Effector memory CD4-positive, alpha-beta T cell (primary cell): ENCODE measurements at places on chromosomes 2 and 18.
A peak's percentile ranks its signal among the peaks of the same experiment; 100 is the strongest.

- DNase-seq, result no peak
Observed at GRCh38 chr2:237651761-237652160, 24.4 kb downstream of the LRRFIP1 start.

DNA sequence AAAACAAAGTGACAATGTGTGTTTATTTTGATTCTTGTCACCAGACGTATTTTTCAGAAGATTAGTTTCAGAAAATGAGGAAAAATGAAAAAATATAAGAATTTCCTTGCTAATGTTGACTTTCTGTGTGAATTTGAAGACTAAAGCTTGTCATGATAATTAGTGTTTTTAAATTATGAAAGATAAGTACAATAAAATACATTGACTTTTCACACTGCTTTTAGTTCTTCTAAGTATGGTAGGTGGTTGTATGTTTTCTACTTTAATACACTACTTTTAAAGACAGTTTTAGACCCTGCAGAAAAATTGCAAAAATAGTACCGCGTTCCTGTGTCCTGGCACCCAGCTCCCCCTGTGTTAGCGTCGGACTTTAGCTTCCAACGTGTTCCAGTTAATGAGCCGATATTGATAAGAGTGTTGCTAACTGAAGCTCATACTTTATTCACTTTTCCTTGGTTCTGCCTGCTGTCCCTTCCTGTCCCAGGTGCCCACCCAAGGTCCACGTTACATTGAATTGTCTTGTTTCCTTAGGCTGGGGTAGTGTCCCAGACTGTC lies 695 bp downstream of the RBFA start:
- no peak for DNase-seq

- DNase-seq, result no peak
Observed at GRCh38 chr2:227222292-227222691, 57.9 kb downstream of the COL4A3 start.

DNA sequence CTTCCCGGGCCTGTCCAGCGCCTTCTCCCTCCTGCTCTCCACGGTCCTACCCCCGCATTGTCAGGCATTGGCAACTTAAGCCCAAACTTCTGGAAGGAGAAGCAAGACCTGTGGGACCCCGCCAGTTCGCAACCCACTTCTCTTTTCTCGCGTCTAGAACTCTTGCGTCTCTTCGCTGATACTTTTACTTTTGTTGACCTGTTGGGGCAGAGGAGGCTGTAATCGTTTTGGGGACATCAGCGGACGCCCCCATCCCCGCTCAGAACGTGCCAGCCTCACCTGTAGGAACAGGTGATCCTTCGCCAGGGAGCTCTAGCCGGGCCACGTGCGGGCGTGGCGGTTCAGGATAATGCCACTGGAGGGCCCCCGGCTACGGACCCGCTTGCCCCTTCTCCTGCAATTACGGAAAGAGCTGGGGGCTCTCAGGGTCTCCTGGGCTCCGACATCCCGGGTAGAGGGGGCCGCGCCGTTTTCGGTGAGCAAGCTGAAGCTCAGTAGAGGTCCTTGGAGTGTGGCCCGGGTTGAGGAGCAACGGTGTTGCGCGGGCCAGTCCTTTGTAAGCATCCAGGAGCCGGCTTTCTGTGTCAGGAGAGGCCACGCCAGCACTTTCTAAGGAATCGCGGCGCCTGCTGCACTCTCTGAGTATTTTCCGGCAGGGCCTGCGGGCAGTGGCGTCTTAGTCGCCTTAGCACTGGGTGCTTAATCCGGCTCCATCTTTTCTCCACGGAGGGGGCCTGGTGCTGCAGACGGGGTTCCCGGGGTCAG lies 1.6 kb downstream of the MTCL1 start:
- DNase-seq, result peak; percentile 2

DNA sequence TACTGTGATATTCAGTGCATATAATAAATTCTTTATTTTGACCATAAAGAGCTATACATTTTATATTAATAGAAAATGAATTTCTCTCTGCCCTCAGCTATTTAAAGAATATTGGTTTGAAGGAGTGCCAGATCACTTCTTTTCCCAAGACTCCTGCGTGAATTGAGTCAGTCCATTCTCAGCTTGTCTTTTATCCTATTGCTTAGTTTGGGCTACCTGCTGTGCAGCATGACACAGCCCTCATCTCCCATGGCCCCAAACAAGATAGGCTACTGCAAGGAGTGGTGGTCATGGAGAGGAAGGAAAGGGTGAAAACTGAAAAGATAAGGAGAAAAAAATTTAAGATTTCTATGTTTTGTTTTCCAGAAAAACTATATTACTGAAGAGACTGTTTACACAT lies 10.1 kb upstream of the FBXO11 start:
- DNase-seq, result no peak

GRCh38 chr2:160859096-160859495 lies 301.1 kb upstream of the TANK start:
- no peak for DNase-seq

GRCh38 chr2:179604598-179604997 lies 256.8 kb downstream of the ZNF385B start:
- DNase-seq, result no peak

GRCh38 chr18:37460604-37461003 lies 105.0 kb downstream of the CELF4 start:
- no peak for DNase-seq

DNA sequence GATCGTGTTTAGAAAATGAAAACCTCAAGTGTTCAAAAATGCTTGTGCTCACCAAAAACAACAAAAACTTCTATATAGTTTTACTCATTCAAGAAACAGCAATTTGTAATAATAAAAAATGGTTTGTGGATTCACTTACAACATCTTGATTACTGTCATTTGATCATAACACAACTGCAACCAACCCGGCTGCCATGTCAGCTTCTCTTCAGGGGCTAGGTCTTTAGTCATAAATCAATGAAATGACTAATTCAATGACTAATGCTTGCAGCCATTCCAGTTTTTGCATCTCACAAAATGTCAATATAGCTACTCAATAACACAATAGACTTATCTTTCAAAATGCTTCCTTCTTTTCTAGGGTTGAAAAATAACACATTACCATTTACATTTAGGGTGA lies 128.0 kb downstream of the OLA1 start:
- DNase-seq, result no peak

- no peak for DNase-seq
Observed at GRCh38 chr2:239241431-239241960, 159.3 kb downstream of the HDAC4 start.

- DNase-seq, result no peak
Observed at GRCh38 chr2:75565472-75566462, 5.0 kb upstream of the EVA1A start.

DNA sequence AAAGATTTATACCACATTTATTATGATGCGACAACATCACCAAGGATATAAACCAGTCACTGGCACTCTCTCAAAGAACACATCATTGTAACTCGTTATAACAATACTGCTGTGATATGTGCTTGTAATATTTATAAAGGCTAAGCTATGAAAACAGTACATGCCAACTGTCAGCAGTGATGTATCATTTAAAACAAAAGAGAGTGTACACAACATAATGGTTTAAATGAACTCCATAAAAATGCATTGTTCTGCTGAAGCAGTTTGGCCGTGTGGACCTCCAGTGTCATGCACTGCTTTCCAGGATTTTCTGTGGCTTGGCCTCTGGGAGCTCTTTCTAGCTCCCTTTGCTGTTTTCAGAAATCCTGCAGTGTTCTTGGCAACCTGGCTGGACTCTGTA lies 215.6 kb downstream of the MTX2 start:
- no peak for DNase-seq

DNA sequence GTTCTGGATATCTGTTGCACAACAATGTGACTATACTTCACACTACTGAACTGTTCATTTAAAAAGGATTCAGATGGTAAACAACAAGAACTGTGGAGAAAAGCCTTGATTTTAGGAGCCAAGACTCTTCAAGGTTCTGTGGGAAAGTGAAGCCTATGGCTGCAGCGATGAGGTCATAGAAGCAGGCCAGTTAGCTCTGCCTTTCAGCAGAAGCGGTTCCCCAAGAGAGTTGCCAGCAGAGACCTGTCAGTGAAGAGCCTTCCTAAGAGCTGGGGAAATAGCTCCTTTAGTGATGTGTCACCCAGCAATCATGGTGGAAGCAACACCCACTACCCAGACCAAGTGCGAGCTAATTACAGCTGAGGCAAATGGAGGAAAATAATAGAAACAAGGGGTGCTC lies 346.5 kb upstream of the ETAA1 start:
- DNase-seq, result no peak

DNA sequence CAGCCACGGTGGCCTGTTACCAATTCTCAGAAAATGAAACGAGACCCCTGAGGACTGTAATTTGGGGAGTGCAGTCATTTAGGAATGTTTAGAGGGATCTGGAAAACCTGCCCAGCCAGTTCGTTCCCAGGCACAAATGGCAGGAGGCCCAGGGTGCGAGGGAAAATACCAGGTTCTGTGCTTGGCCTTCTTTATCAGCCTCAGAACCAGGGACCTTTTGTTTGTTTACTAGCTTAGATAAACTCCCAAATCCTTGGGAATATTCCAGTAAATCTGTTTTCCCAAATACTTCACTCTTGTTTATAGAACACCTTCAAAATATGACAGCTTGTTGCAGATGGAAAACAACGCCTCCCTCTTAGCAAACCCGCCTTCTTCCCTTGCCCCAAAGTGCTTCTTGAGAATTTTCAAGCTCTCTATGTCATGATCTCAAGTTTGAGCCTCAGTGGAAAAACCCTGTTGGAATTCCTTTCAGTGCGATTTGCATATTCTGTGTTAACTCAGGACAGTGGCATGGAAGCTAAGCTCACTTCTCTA lies 400.3 kb upstream of the SMIM21 start:
- no peak for DNase-seq

DNA sequence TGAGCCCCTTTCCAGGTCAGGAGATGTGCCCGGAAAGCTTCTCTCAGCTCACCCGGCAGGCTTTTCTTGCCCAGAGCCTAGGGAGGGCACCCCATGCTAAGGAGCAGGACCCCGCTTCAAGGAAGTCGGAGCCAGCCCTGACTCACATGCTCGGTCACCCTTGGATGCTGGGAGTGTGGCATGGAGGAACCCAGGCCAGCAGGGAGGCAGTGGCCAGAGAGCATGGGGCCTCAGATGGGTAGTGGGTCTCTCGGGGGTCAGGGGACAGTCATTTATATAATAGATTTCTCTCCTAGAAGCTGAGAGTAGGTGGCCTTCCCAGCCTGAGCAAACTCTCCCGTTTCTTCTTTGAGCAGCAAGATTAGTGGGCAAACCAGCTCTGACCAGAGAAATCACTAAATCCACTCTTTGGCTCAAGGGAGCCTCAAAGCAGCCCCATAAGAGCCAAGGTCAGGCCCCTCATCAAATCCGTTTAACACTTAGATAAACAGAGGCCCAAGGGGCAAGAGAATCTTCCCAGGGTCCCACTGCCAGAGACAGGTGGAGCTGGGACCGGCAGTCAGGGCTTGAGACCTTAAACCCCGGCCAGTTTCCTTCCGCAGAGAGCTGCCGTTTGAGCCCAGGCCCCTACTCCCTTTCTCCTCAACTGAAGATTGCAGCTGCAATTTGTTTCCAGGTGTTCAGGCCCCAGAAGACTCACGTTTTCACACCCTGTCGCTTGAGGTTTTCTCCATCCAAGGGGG lies 113.1 kb downstream of the CYP26B1 start:
- DNase-seq, result no peak

- DNase-seq, result no peak
Observed at GRCh38 chr2:10410823-10411437, 37.2 kb downstream of the ODC1 start.

GRCh38 chr2:185833864-185834263 lies 95.3 kb downstream of the FSIP2 start:
- no peak for DNase-seq

DNA sequence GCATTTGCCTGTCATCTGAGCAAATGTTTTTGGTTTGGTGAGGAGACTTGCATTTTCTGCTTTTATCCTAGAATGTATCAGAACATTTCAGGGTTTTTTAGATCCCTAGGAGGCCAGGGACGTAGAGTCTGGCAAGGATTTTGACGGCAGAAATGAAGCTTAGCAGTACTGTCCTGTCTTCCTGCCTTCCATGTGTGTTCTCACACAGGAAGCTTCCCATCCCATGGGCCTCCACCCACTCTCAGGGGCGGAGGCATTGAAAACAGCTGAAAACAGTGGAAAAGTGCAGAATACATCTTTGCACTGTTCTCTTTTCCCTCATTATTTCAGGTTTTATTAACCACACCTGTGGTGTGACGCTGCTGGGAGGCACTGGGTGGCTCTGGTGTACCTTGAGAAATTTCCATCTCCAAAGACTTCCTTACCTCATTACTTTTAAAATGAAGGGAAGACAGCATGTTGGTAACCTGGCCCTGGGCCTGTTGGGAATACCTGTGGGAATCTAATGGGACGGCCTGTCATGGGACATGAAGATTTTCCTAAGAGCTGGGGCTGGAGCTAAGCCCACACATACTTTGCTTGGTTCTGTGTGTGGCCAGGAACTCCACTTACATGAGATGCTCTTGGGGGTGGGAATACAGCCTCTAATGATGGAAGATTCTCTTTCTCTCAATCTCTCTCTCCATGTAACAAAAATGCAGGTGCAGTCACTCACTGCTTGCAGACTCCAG lies 20.5 kb downstream of the PCARE start:
- no peak for DNase-seq

DNA sequence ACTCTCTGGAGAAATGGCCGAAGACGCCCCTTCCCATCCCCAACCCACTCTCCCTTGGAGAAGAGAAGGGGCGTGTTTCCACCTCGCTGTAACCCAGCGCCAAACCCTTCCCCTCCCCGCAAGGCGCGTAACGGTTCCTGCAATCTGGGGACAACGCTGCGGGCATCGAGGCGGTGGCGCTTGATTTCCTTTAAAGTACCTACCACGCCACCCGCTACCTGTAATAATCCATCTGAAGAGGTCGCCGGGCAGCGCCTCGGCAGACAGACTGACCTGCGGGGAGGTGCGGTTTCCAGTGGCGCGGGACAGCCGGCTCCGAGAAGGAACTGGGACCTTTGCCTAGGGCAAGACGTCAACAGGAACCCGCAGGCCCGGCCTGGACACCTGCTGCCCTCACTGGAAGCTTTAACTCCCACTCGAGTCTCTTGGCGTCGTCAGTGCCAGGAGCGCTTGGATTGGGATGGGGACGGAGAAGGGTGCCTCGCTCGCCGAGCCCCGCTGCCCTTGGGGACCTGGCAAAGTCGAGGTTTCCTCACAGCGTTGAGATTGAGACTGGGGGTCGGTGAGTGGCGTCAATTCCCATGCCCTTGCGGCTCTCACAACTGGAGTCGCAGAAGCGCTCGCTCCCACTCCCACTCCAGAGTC lies at the start of gene CYP1B1:
TSS of gene CYP1B1 (minus strand) at position 645 of the 645 bp plus-strand sequence. CDS start 763 bp downstream, outside the sequence.
- DNase-seq, result no peak

- no peak for DNase-seq
Observed at GRCh38 chr2:88874063-88874657, 182.7 kb downstream of the RPIA start.

DNA sequence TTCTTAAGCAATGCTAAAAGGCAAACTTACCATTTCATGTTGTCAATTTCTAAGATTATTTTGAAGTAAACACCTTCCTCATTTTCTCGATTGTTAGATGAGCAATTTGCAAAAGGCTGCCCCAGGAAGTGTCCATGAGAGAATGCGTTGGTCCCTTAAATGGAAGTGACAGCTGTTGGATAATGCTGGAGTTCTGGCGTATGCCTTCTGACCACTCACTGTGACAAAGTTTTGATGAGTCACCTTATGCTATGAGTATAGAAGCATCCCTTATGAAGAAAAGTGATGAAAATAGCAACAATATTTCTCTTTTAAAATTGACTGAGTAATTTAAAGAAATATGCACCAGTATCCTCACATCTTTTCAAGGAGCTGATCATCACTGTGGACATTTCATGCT lies 1497.5 kb downstream of the DPP10 start:
- DNase-seq, result no peak

- no peak for DNase-seq
Observed at GRCh38 chr2:189880832-189881492, 96.7 kb downstream of the PMS1 start.
